Femur (tissue), 1 donor: ENCODE measurements at places on chromosomes 13 and 19.

DNA sequence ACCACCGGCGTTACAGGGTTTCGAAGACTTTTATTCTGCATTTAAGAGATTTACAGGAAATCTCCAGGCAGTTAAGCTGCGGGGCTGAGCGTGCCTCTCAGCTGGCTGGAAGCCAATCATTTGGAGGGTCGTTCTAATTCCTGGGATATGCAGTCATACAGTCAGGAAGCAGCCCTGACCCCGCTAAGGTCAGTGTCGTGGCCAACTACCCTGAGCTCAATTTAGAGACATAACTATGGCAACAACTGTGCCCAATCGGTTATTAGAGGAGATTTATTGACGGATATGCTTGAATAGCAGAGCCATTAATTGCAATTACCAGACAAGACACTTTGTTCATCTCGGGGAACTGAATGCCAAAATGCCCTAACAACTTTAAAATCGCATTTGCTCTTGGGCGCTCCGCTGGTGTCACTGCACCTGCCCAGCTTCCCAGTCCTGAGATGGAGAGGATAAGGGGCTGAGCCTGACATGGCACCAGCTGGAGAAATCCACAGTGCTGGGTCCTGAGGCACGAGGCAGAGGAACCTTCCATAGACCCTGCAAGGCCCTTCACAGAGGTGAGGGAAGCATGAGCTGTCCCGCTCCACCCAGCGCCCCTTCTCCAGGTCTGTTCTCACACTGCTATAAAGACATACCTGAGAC is 15.1 kb upstream of the ZNF507 start:
- no peak for DNase-seq

- DNase-seq: no peak
Measured at GRCh38 chr19:51691584-51692428, 1.3 kb upstream of the SPACA6 start.

DNA sequence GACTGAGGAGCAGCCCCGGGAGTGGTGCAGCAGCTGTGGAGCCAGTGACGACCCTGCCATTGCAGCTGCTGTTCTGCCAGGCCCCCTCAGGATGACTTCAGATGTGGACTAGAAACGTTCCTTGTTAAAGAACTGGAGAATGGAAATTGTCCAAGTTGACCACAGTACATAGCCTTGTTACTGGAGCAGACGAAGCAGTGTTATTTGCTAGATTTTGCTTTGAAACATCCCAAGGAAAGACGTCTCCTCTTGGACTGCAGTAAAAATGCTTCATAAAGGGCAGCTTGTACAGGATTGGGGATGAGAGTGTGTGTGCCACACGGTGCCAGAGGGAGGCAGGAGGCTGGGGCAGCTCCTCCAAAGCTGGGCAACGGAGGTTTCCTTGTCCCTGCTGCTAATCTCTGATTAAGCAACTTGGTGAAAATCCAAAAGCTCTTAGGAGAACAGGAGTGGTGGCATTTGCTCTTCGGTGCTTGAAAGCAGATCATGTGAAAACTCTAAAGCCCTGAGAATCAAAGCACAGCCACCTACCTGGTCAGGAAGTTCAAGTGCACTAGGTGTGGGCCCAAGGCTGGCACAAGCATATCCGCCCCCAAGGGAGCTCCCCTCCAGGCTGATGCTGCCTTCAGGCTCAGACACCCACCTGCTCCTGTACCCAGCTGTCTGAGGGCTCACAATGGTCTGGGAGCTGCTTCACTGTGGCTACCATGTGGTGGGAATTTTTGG is 34.5 kb downstream of the SHISA2 start:
- DNase-seq: no peak

DNA sequence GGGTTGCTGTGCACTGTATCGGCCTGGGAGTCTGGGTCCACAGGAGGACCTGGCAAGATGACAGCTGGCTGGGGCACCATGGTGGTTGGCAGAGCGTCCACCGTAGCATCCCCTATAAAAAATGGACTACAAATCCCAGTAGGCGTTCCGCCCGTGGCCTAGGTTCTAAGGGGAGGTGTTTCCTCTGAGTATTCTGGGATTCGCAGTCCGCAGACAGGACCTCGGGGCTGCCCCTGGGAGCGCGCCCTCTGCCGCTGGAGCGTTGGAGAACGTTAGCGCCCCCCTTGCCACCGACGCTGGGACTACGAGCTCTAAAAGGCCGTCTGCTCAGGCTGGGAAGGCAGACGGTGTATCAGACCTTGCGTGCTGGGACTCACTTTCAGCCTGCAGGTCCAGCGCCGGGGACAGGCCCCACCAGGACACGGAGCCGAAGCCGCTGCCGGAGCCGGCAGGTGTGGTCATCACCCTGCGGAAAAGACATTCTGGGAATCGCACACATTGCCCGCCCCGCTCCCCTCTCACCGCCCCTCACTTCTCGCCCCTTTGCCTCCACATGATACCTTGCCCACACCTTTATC is 372 bp downstream of the DNAAF3 start:
- peak; percentile 54 for DNase-seq

- no peak for DNase-seq
Measured at GRCh38 chr13:37665420-37665819, 66.9 kb upstream of the POSTN start.

DNA sequence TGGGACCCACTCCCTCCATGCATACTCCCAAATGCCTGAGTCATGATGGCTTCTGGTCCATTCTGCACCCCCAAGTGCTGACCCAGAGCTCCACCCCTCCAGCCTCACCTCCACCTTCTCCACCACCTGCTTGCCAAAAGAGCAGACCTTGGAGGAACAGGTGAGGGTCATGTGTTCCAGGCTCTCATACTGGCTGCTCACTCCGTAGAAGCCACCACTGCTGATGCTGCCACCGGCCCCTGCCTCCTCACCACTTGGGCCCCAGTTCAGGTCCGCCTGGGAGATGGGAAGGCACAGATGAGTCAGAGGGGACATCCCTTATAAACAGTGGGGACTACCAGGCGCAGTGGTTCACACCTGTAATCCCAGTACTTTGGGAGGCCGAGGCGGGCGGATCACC is 7.9 kb downstream of the CD37 start:
- DNase-seq: peak; percentile 20

- no peak for DNase-seq
Measured at GRCh38 chr19:13841962-13842290, 35.0 kb upstream of the NANOS3 start.

DNA sequence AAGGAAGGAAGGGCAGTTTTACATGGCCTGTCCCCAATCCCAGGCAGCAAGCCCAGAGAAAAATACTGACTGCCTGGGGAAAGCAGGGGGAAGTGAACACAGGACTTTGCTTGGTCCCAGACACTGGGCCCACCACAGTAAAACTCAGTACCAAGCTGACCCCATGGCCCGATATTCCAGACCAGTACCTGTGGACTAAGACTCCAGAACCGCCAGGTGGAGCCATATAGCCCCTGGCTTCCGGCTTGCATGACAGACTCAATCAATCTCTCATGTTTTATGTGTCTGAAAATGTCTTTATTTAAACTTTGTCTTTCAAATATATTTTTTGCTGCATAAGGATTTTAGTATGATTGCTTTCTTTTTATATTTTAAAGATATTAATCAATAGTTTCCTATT is 767.9 kb upstream of the SLITRK6 start:
- DNase-seq: no peak

- DNase-seq: no peak
Measured at GRCh38 chr13:99911965-99912566, 59.5 kb downstream of the ZIC5 start.

DNA sequence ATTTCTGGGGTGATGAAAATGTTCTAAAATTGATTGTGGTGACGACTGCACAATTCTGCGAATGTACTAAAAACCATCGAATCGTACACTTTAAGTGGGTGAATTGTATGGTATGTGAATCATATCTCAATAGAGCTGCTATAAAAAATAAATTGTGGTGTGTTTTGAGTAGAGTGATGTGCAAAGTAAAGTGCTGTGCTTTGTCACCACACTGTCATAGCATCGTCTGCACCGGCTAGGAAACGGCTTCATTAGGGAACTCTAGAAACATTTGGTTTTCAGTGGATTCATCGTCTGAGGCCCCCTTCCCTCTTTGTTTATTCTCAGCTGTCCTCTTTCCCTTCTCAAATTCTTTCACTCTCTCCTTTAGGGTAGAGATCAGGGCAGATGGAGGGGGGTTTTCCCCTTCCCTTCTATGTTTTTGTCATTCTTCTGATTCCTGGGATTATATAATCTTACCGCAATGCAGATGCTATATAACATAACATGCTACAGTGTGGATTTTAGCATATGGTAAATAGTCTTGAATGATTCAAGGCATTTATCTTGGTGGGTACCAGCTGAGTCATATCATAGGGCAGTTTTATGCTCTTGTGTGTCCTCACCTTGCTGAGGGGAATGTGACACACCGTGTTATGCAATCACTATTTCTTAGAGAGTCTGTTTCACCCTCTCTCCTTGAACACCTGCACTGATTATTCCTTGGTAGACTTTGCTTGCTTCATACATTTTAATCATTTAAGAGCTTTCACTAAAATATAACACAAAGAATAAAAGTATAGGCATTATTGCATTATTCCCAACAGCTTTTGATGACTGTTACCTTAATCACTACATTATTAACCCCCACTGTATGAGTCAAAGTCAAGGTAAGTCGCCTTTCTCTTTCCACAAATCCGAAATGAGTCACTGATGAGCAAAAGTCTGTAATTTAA is 239.4 kb downstream of the DCLK1 start:
- no peak for DNase-seq

DNA sequence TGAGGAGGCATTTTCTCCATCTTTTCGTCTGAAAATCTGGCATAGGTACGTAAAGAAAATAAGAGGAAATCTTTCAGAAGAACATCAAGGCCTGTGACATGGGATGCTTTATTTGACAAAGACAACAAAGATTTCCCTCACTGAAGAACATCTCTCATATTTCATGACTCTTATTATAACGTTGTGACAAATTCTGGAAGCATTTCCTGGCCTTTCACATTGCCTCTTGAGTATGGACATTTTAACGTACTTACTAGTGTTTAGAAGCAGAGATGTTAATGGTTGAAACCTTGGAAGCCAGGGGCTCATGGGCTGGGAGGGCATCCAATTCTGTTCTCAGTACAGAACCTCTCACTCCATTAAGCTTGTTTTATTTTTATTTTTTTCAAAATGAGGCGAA is 210.8 kb downstream of the DCT start:
- DNase-seq: no peak

DNA sequence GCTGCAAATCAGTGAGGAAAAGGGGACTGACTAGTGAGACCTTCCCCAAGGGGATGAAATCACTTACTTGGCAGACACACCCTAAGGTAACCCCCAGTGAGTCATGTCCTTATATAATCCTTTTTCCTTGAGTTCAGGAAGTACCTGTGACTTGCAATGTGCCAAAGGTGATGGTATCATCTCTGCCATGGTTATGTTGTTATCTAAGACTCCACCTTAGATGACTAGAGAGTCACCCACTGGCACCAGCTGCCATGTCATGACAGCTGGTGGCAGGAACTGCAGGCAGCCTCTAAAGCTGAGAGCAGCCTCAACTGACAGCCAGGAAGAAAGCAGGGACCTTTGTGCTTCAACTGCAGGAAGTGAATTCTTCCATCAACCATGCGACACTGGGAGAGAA is 12.5 kb downstream of the PBX4 start:
- DNase-seq: no peak

- DNase-seq: peak; percentile 69
Measured at GRCh38 chr19:1767464-1767933, 14.2 kb downstream of the ONECUT3 start.

GRCh38 chr13:93535251-93535650 is 308.6 kb downstream of the GPC6 start:
- DNase-seq: no peak

DNA sequence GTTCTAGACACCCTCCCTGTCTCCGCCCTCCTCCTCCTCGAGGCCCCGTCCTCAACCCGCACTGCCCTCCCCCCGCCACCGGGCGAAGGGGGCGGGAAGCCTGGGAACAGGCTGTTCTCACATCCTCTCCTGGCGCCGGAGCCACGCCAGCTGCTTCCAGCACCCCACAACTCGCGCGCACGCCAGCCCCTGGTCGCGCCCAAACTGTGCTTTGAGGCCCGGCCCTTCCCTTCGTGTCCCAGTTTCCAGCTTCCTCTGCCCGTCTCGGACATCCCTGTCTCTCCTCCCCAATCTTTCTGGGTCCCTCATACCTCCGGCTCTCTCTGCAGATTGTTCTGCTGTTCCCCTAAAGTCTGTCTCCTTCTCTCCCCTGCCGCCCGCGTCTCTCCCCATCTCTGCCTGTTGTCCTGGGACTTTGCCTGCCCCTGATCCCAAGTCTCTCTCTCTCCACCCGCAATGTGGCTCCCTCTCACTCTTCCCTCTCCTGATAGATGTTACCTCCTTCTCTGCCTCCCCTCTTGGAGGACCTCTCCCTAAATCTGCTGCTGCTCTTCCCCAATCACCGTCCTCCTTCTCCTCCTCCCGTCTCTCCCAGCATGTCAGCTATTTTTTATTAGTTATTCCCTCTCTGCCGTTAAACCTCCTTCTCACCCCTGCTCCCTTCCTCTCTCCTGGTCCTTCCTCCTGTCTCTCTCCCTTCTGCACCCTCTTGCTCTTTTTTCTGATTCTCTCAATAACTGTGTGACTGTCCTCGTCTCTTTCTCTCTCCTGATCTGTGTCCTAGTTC is 14.2 kb downstream of the DPF1 start:
- peak; percentile 95 for DNase-seq

DNA sequence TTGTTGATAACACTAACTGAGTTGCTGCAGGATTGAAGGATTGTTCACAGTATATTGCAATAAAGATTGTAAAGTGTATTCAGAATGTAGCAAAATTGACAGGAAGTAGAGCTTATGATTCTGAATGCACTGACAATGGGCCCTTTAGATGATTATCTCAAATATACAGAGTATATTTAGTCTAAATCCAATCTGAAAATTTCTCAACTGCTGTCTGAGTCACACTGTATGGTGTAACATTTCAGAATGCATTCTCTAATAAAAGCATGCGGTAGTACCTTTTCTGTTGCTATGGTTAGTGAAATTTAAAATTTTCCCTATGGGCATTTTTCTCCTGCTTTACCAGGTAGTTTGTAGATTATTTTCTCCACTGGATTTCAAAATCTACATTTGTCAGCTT is 365.2 kb downstream of the PCDH17 start:
- no peak for DNase-seq

DNA sequence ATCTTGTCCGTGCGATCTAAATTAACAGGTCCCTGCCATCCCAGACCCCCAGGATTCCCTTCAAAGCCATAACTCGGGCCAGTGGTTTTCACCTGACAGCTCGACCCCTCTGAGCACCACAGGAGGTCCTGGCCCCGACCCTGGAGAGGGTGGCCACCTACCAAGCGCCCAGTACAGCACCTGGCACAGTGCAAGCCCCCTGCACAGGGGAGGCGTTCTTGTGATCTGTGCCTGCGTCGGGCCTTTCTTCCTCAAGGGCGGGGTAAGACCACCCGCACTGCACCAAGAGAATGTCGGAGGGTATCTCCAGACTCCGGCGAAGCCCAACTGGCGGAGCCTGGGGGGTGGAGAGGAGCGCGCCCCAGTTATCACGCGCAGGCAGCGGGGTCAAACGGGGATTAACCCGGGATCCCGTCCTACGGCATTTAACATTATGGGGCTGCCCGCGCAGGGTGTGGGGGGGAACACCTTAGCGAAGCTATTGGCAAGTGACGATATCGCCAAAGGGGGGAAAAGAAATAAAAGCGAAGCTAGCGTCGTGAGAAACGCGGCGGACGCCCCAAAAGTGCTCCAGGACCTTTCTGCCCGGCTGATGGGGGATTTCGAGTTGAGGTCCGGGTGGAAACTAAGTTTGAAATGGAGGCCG is 1.3 kb upstream of the HNRNPL start:
- peak; percentile 72 for DNase-seq

- DNase-seq: no peak
Measured at GRCh38 chr13:112831196-112831595, 137.8 kb upstream of the MCF2L start.

- peak; percentile 36 for DNase-seq
Measured at GRCh38 chr19:33905473-33905936, 108.8 kb downstream of the KCTD15 start.

GRCh38 chr19:39533003-39533512 is 406 bp upstream of the EID2B start:
- no peak for DNase-seq
